Lower lobe of right lung (tissue), 2 donors: ENCODE measurements at places on chromosomes 11 and 22. TPM values are rescaled to one million over a fixed set of nuclear protein-coding genes. Genes with fewer than 3 reads are reported as not detected.

TIGD3 gene
- total RNA-seq = 0.18 TPM

- DNase-seq = no peak
These were observed 335 bp downstream of the ZNF408 start for GRCh38 chr11:46701078-46701654.

ST13 gene
- 237 TPM for total RNA-seq

GRCh38 chr22:44620129-44620840 is 81.7 kb upstream of the PRR5 start:
- DNase-seq = peak; percentile 70

DNA sequence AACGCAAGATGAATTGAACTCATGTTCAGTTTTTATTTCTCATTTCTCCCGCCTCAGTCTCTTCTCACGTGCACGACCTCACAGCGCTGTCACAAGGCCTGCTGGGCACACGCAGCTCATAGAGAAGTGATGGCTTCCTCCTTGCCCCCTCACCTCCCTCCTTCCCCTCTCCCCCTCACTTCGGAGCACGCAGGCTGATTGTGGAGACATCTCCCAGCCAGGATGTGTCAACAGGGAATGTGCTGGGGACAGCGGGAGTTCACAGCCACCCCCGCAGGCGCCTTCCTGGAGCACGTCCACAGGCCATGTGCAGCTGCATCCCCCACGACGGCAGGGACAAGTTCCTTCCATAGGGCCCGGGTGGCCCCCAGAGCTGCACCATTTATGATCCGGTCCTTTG is 29.1 kb upstream of the KRTAP5-6 start:
- no peak for DNase-seq

RAB36 gene
- total RNA-seq = 9.6 TPM

DNA sequence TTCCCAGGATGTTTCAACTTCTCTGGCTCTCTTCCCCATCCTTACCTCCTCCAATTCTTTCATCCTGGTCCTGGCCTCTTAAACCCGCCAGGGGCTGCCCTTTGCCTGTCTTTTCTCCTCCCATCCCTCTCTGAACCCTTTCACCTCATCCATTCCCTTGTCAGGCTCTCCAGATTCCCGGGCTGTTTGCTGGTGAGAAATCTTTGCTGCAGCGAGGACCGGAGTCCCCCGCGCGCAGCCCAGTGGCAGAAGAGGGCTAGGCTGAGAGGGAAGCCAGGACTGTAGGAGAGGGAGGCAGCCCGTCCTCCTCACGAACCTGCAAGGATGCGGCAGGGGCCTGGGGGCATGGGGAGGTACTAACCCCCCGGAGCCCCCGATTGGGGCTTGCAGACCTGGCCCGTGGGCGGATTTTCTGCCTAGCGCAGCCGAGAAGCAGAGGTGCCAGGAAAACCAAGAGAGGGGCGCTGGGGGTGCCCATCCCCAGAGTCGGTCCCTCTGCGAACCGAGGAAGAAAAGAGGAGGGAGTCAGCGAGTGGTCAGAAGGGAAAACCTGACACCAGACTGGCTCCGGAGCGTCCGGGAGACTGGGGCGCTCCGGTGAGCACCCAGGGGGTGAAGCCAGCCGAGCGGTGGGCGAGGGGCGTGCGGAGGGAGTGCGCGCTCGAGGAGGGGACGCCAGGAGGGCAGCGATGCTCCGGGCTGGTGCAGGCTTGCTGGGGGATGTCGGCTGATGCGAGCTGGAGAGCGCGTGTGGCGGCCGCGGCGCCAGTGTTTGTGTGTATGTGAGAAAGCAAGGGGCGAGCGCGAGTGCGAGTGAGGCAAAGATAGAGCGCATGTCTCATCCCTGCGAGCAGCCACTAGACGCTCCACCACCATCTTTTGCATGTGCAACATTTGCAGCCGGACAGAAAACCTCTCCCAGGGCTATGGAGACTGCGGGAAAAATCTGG is at the start of gene GRIA4:
Gene GRIA4 (plus strand): TSS at position 242 of the 950 bp plus-strand sequence. CDS start 925 bp downstream, outside the sequence.
- peak; percentile 45 for DNase-seq

DNA sequence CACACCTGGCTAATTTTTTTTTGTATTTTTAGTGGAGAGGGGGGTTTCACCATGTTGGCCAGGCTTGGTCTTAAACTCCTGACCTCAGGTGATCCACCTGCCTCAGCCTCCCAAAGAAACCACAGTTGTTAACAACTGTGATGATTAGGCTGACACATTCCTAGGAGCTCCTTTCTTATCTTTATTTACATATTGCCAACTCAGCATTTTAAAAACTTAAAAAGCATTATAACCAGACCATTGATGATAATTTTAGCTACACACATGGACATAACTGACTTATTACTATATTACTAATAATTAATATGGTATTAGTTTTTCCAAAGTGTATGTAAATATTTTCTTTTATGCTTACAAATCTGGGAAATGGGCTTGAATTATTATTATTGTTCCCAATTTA is 82.9 kb upstream of the FAT3 start:
- no peak for DNase-seq

DNA sequence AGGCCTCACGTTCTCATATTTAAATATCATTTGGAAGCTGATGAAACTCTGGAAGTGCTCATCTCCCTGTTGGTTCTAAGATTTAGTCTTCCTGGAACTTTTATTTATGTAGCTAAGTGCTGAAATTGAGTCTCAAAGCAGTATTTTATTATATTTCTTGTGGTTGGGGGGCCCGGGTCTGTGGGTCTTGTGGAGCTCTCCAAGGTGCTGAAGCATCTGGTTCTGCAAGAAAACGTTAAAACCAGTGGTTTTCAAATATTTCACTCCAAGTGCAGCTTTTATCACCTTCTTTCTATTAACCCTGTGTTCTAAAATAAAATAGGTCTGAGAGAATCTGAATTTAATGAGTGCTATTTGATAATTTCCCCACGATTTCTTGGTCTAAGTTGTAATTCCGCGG is 1404.8 kb downstream of the TBC1D22A start:
- no peak for DNase-seq

CD6 gene
- total RNA-seq = 6.1 TPM

DSCAML1 gene
- total RNA-seq = 0.95 TPM

OR8G1 gene
- total RNA-seq = not detected

KRTAP5-10 gene
- total RNA-seq = not detected

- DNase-seq = no peak
These were observed 13.3 kb upstream of the IL10RA start for GRCh38 chr11:117972629-117973502.

DNA sequence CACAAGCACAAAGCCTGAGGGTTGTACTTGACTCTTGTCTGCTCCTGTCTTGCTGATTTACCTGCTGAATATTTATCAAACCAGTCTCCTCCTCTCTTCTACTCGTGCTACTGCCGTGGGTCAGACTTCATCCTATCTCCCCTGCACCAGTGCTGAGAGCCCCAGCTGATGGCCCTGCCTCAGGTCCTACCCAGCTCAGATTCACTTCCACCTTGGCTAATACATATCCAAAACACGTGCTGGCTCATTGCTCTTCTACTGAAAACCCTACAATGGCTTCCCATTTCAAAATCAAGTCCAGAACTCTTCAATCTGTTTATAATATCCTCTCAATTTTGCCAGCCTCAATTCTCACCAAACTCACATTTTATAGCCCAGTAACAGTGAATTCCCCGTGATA is 48.3 kb downstream of the RAB30 start:
- no peak for DNase-seq

APOBEC3B gene
- total RNA-seq = 1.0 TPM

DNA sequence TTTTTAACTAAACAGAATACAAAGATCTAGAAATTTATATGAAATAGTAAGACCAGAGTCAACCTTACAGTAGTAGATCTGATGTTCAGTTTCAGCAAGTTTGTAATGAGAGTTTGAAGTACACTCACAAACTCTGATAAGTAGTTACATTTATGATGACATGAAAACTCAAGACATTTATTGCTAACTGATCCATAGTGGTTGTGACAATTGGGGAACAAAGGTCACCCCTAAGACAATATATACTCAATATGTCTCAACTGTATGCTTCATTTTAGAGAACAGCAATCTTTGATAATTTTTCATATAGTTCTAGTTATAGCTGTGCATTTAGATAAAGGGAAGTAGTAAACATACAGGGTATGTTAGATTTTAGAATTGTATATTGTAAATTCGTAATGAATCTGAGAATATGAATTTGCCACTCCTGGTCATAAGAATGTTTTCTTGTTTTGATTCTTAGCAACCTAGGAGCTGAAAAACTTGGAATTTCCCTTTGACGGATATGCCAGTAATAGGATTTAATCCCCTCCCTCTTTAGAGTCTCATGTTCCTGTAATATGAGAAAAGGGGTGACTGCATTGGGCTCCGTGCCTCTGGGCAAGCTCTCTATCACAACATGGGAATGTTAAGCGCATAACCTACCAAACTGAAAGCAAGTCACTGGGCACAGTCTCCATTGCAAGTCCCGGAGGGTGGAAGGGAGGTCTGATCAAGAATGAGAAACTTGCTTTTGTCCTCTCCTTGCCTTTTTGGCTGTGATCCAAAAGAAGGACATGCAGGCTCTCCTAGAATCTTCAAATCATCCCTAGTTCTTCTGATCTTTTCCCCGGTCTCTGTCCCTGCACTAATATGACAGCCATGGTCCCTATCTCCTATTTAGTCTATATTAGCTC is 11.4 kb downstream of the OR10D3 start:
- DNase-seq = no peak

C11orf58 gene
- 104 TPM for total RNA-seq

GRCh38 chr11:127709960-127710359 is 709.4 kb upstream of the KIRREL3 start:
- no peak for DNase-seq

UBQLN3 gene
- total RNA-seq = 0.50 TPM

- no peak for DNase-seq
These were observed 85.9 kb downstream of the SBF2 start for GRCh38 chr11:10208131-10208575.

MGAT3 gene
- total RNA-seq = 41.5 TPM

DNA sequence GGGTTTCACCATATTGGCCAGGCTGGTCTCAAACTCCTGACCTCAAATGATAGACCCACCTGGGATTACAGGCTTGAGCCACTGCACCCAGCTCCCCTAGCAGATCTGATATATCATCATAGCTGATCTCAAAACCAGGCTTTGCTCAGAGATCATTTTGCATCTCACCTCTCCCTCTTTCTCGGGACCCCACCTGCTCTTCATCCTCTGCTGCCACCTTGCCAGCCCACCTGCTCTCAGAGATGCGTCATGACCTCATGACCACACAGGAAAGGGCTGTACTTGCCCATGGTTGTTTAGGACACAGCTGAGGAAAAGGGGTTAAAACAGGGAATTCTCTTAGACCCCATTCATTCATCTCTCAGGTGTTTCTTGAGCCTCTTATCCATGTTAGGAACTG is 27.4 kb downstream of the POU2F3 start:
- no peak for DNase-seq

DNA sequence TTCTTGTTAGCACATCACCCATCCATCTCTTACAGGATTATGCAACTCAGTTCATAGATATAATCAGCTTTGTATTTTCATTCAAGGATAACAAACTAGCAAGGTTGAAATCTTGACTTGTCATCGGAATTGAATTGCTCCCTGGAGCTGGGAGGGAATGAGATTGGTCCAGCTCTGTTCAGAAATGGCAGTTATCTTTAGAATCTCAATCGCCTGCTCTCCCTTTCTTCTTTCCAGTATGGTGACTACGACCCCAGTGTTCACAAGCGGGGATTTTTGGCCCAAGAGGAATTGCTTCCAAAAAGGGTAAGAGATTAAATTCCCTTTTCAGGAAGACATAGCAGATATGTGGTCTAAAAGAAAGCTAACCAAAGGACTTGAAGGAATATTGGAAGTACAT is 51.0 kb downstream of the NF2 start:
- DNase-seq = no peak

OTOG gene
- total RNA-seq = not detected

TCN2 gene
- total RNA-seq = 44.2 TPM

DNA sequence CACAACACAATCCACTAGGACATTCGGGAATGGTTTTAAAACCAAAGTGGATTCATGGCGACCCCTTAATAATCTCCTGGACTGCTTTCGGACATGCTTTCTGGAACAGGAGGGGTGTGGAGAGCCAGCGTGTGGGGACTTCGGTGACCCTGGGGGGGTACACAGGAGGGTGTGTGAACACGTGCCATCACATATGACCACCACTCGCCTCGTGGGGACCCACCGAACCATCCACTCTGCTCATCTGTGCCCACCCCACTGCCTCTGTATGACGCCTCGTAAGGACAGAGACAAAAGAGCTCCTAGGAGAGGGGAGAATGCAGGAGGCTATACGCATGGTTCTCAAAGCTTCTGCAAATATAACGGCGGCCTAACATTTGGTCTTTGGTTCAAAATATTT is 8.9 kb downstream of the LTO1 start:
- DNase-seq = no peak

GRCh38 chr22:45877036-45877380 is 100.0 kb downstream of the WNT7B start:
- peak; percentile 30 for DNase-seq

DNA sequence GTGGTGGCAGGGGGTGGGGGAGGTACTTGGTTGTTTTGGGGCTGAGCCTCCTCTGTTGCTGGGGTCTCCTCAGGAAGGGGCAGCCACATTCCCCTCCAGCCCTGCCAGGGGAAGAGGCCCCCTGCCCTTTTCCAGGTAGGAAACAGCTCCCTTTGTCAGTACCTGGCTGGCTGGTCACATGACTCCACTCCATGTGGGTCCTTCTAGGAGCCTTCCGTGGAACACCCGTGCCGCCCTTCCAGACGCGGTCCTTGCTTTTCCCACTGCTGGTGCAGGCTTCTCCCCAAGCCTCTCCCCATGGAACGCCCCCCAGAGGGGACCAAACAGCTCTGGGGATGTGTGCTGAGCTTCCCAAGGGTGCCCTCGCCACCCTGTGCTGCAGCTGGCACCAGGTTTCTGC is 19.9 kb downstream of the IFT27 start:
- no peak for DNase-seq

GSTP1 gene
- total RNA-seq = 677 TPM

DNA sequence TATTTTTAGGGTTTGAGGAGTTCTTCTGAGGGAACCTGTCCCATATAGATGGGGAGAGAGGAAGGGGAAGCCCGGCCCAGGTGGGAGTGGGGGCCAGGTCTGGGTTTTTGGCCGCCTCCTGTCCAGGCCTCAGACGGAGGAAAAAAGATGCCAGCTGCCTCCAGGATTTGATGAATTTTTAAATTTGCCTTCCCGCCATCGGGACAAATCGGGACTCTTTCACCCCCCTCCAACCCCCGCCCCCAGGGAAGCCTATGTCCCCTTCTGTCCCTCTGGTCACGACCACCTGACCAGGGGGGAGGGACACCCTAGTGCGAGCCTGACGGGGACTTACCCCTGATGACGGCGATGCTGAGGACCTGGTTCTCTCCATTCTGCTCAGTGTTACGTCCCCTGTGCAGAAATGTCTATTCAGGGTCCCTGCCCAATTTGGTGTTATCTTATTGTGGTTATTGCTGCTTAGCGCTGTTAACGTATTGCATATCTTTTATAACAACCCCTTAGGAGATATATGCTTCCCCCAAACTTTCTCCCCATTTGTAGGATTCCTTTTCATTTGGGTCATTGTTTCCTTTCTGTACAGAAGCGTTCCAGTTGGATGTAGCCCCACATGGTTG is 115.9 kb upstream of the GRK3 start:
- no peak for DNase-seq

FXYD2 gene
- 2.8 TPM for total RNA-seq

GRCh38 chr11:86955111-86955360 is 159 bp downstream of the FZD4 start:
- DNase-seq = no peak
